ENCODE measurements at places on chromosomes 13 and 19.

DNA sequence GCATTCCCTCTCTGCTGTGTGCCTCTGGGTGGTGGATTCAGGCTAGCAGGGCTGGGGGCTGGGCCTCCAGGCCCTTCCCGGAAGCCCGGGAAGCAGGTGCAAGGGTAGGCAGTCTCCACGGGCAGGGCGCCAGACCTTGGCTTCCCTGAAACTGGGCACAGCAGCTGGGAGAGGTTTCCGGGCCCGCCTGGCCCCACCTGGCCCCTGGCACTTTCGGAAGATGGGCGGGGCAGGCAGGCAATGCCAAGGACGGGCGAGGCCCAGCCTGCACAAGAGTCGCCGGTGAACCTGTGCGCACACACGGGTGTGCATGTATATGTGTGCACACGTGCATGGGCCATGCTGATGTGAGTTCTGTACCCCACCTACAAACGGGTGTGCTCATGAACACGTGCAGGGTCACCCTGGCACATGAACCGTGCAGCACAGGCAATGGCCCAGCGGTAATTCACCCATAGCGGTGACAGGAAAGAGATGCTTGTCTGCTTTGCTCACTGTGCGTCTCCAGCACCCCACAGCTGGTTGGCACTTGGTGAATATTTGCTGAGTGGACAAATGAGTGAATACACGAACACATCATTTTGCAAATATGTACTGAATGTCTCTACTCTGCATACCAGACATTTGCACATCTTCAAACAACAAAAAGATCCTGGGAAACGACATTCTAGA is 15.3 kb downstream of the GADD45B start:
- DNase-seq = peak; percentile 92

- peak; percentile 91 for DNase-seq
Observed at GRCh38 chr19:18741124-18742121, 49.7 kb downstream of the COMP start.

GRCh38 chr13:25018729-25019115 is 77.2 kb upstream of the PABPC3 start:
- no peak for DNase-seq

DNA sequence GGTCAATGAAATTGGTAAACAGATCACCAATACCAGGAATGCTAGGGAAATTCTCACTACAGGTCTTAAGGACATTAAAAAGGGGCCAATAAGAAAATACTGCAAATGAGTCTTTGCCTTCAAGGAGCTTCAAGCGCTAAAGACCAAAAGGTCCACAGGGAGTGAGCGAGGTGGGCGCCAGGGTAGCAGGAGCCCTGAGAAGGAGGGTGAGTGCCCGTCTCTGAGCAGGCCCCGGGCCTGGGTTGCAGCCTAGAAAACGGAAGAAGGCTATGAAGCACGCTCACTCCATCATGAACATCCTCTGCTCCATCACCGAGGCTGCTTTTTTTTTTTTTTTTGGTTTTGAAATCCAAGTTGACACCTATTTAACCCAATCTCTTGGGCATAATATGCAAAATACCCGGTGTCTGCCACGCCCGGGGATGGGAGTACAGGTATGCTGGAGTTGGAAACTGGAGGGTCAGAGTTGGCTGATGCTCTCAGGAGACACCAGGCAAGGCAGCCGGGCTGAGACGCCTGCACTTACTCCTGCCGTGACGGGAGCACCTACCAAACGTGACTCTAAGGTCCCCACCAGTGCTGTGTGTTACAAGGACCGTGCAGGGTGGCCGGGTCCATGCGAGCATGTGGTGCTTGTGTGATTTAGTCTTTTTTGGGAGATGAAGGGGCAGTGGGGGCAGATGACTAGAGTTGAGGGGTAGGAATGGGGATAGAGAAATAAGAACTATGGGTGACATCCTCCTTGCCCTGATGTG is 66.9 kb downstream of the KLF2 start:
- no peak for DNase-seq

DNA sequence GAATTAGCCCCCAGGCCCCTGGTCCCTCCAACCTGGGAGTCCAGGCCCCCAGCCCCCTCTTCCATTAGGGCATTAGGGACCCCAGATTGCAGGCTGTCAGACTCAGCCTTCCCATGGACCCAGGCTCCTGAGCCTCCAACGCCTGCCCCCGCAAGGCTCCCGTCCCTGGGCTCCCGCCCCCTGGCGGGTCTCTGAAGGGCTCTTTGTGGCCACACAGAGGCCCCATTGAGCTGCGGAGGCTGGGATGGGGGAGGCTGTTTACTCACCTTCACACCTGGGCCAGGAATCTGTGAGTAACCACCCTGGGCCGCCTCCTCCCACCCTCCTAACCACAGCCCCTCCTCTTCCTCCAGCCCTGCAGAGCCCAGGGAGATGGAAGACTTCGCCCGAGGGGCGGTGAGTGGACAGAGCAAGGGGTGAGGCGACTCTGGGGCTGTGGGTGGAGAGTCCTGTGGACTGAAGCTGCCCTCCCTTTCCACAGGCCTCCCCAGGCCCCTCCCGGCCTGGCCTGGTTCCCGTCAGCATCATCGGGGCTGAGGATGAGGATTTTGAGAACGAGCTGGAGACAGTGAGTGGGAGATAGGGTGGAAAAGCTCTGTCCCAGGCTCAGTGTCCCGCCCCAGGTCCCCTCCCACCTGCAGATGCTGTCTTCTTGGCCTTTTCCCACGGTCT is 4.9 kb downstream of the ARHGEF1 start:
- peak; percentile 91 for DNase-seq

- DNase-seq = no peak
Observed at GRCh38 chr19:52734331-52734892, 432 bp downstream of the ZNF611 start.

DNA sequence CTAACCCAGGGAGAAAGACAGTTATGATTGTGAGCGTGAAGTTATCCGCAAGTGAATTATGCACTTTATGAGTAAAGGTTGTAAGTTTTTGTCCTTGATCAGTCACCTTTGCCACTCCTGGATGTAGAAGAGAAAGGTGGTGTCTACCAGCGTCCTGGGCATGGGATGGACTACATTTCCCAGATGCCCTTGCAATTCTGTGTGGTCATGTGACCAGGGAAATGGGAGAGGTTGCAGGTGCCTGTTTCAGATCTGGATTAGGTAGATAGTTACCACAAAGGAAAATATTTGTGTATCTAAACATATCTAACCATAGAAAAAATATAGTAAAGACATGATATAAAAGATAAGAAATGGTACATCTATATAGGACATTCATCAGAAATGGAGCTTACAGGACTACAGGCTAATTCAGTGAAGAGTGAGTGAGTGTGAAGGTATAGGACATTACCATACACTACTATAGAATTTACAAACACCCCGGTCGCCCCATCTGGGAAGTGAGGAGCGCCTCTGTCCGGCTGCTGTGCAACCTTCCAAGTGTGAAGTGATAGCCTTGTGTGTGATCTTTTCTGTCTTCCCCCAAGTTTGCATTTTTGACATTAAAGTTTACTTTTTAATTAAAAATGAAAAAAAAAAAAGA is 51.6 kb upstream of the CACNA1A start:
- DNase-seq = no peak

- no peak for DNase-seq
Observed at GRCh38 chr13:21672287-21672680, 1.4 kb downstream of the FGF9 start.

DNA sequence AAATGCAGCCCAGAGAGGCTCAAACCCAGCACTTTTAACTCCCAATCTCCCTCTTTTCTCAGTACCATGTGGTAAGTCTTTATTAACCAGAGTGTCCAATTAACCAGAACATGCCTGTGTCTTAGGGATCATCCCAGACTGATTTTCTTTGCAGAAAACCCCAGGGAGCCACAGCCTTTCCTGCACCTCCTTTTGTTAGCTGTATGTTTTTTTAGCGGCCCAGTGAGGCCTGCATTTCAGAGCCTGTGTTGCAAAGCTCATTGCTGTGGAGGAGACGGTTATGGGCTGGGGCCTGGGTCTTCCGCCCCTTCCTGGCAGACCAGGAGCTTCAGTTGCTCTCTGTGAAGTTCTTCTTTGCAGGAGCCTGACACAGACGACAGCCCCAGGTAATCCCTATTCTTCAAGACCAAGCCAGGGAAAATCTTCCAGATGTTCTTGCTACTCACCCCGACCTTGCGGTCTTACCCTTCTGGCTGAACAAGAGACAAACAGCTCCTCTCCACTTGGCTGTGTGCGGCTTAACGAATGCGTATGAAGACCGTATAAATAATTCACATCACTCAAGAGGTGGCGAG is 70.7 kb upstream of the TSHZ3 start:
- DNase-seq = no peak

GRCh38 chr13:112341976-112342735 is 34.0 kb upstream of the SPACA7 start:
- DNase-seq = no peak

- no peak for DNase-seq
Observed at GRCh38 chr13:82136880-82137279, 1745.4 kb downstream of the SLITRK1 start.

GRCh38 chr19:34480971-34481841 is at the start of gene WTIP:
WTIP (plus strand) TSS chr19:34481758; CDS start chr19:34481975, 217 bp downstream.
- peak; percentile 78 for DNase-seq

- no peak for DNase-seq
Observed at GRCh38 chr19:23787106-23787505, 28.4 kb upstream of the ZNF681 start.

DNA sequence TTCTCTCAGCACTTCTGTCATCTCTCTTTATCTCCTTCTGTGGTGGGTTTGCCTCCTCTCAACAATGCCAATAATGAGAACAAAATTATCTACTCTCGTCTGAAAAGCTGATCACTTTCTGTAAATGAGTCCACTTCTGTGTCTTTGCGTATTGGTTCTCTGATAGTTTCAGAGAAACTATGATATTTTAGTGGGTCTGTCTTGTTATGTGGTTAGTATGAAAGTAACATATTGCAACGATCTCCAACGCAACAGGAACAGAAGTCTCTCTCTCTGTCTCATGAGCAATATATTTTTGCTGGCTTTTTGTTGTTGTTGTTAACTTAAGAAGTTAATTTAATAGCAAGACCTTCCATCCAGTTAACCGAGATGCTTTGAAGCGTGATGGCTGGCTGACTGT is 47.8 kb upstream of the SLITRK6 start:
- DNase-seq = no peak
